Stomach (tissue), 19 donors: ENCODE measurements at places on chromosomes 2 and 18.
A peak's percentile ranks its signal among the peaks of the same experiment; 100 is the strongest.

DNA sequence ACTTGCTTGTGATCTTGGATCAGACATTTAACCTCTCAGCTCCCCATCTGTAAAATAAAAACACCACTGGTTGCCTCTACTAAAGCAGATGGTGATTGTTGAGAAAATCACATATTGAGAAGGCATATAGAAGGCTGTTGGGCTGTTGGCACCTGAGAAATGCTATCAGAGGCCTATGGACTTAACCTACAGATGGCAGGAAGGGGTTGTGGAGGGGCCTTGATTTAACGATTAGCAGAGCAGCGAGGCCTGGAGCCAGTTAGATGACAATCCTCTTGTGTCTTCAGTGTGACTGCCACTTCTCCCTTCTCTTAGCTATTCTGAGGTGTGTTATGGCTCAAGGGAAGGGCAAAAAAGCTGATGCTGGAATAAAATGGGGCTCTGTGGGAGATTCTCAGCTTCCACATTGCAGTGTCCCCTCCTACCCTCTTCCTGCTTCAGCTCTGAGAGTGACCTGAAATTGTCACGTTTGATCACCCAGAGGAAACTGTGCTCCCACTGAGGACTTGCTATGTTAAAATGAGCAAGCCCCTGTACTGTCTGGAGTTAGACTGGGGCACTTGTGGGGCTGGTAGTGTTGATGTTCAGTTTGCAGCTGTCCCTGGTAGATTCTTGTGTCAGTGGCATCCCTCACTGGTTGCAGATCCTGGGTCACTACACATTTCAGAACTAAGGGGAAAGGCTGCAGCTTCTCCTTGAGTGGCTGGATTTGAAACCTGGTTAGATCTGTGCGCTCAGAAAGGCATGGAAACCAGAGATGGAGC is 31.5 kb downstream of the CXCR4 start:
- no peak for DNase-seq

- peak; percentile 90 for DNase-seq
Observed at GRCh38 chr2:12733846-12734245, 17.1 kb downstream of the TRIB2 start.

DNA sequence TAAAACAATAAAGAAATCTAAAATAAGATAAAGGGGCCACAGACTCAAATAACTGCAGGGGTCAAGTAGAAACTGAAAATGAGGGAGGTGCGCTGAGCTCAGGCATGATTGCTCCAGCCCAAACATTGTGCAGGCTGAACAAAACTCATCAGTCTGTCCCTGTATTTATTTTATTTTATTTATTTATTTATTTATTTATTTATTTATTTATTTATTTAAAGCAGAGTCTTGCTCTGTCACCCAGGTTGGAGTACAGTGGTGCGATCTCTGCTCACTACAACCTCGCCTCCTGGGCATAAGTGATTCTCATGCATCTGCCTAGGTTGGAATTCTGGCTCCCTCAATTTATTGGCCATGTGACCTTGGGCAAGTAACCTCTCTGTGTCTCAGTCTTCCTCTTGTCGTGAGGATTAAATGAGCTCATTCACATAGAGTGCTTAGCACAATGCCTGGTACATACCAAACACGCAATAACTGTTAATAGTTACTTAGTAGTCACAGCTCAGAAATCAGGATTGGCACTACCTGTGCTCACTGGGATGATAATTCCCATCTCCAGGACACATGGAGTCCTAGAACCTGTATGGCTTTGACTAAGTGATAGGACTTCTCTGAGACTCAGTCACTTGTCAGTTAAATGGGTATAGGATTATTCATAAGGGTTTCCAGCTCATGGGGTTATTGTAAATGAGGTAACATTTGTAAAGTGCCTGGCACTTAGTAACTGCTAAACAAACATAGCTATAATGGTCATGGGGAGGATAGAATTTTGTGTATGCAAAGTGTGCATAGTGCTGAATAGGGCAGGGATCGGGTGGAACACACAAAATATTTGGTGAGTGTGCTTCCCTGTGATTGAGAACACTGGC is 6.0 kb downstream of the SPEG start:
- DNase-seq, result no peak

GRCh38 chr18:42086288-42086687 is 131.3 kb downstream of the PIK3C3 start:
- DNase-seq, result no peak

DNA sequence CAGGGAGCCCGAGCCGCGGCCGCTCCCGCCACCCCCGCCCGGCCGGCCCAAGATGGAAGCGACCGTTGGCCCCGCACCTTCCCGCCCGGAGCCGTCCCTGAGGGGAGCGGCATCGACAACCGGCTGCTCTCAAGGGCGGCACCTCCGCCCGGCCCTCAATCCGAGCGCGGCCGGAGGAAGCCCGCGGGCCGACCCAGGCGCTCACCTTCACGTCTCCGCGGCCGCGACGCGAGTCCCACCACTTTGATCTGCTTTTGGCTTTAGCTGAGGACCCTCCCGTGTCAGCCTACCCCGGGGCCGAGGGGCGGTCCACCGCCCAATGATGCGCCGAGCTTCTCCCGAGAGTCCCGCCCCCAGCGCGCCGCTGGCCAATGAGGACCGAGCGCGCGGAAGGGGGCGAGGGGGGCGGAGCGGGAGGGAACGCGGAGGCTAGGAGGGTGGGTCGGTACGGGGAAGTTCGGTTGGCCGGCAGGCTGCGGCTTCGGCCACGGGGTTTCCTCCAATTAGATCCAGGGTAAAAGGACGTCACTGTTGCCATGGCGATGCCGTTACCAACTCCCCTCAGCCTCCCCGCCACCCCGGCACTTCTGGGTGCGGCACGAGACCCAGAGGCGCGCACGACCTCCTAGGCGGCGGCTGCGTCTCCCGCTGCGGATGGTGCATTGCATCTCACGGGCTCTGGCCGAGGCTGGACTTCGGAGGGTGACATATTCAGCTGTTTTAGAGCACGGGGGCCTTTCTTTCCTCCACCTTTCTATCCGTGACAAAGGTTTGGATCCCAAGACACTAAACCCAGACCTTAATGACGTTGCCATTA is at the start of gene YWHAQ:
Gene YWHAQ (minus strand): TSS at position 262 of the 817 bp plus-strand sequence. CDS start 545 bp downstream, outside the sequence.
- DNase-seq, result peak; percentile 100

DNA sequence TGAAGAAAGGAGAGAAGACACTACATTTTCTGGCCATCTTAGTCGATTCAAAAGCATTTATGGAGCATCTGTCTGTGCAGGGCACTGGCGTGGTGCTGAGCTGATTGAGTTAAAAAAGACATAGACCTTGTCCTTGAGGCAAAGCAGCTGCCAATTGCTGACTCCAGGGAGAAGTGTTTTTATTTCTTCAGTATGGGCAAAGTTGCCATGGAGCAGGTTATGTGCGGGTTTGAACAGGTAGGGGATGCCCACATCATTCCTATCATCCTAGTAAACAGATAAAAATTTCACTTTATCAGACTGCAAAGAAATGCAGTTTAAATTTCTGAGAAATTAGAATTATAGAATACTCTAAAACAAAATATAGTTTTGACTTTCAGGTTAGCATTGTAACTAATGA is 125.8 kb downstream of the NUP35 start:
- no peak for DNase-seq

DNA sequence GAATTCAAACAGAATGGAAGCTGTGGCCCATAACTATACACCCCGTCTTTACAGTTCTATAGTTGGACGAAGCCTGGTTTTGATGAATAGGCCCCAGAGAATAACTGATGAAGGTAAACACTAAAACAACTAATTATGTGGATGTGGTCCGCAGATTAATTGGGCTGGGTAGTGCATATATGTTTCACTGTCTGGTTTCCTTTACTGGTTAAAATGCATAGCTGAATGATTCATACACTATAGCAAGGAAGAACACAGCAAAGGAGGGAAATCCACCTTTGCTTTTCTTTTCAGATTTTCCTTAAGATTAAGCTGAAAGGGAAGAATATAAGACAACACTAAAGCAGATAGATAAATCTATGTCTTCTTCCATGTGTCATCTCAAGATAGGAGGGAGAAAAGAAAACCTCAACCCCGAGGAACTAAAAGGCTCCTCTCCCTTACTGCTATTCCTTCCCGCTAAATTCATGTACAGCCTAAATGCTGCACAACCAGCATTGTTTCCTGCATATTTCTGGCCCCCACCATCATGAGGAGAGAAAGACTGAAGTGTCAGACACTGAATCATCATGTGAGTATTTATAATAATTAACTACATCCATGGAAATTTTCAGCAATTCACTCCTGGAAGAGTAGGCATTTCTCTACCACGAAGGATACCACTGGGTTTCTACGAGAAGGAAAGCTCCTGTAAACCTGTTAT is 297.1 kb upstream of the CCDC68 start:
- no peak for DNase-seq

GRCh38 chr18:3224223-3224622 is 4.5 kb upstream of the MYOM1 start:
- DNase-seq, result no peak

- no peak for DNase-seq
Observed at GRCh38 chr18:7812431-7813063, 245.4 kb downstream of the PTPRM start.

GRCh38 chr2:37916512-37917082 is 8.5 kb upstream of the RMDN2 start:
- no peak for DNase-seq

- DNase-seq, result no peak
Observed at GRCh38 chr2:239896075-239896474, 129.1 kb downstream of the NDUFA10 start.

DNA sequence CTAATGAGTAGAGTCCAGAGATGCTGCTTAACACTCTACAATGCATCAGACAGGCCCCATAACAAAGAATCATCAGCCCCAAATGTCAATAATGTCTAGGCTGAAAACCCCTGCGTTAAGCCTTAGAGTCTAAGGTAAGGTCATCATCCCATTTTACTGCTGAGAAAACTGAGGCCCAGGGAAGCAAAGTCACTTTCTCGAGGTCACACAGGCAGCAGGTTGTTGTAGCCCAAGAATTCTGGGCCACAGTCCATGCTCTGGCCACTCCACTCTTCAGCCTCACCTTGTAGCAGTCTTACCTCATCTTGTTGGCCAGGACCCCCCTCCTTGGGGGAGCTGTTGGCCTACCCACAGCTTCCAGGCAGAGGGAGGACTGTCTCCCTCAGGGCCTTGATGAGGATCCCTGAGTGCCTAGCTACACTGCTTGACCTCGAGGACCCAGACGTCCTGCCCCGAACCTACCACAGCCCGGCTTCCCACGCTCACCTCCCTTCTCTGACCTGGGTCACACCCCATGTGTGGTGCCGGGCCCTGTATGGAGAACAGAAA is 54.4 kb downstream of the SMAD7 start:
- DNase-seq, result no peak

DNA sequence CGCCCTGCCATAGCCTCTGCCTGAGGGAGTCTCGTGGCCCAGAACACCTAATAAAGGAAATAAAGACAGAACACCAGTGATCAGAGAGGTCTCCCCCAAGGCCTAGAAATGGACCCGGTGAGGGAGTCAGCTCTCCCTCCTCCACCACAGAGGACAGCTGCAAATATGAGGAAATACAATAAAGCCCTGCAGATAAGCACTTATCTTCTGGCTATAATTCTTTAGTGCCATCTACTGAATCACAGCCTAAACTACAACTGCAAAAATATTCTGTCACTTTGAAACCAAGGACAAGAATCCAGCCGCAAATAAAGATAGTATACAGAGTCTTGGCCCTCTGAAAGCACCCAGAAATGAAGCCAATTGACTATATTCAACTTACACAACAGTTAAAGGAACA is 42.4 kb upstream of the TACR1 start:
- DNase-seq, result no peak

- no peak for DNase-seq
Observed at GRCh38 chr2:148853458-148853857, 21.6 kb upstream of the KIF5C start.

DNA sequence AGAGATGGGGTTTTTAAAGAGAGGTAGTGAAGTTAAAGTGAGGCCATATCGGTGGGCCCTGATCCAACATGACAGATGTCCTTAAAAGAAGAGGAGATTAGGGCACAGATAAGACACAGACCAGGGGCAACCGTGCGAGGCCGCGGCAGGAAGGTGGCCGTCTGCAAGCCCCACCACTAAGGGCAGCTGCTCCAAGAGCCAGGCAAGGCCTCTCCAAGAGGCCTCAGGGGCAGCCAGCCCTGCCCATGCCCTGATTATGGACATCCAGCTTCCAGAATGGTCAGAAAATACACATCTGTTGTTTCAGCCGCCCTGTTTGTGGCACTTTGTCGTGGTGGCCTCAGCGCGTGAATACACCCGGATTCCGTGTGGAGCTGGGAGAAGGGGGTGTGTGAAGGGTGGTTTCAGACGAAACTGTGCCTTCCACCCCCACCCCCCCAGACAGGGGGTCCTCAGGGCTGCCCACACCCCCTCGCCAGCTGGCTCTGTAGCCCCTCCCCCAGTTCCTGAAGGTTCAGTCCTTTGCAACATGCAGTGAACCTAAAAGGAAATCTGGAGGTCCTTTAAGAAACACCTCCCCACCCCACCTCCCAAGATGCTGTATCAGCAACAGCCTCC is 74.1 kb upstream of the SMAD7 start:
- DNase-seq, result no peak

GRCh38 chr2:113164215-113164929 is 9.4 kb upstream of the PSD4 start:
- no peak for DNase-seq

DNA sequence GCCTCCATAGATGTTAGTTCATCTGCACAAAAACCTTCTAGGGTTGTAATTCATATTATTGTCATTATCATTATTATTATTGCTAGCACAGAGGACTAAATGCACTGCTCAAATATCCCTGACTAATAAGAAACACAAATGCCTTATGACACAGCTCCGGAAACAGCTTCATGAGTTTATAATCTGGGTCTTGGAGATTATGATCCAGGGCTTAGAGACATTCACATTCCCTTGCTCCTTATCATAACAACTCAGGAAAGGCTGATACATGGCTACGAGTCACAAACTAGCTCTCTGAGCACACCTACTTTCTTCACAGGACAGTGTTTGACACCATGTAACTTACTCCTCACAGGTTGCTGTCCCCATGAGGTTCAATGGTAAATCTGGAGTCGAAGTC is 102.2 kb upstream of the TTC39C start:
- DNase-seq, result no peak
